Activated T-helper 17 cell treated with anti-CD3 and anti-CD28 coated beads, Interleukin-2, amount 50 U/mL, for 72 hours (primary cell): ENCODE measurements at places on chromosomes 5 and 9. TPM values are rescaled to one million over a fixed set of nuclear protein-coding genes. Genes with fewer than 3 reads are reported as not detected.

Gene ABITRAM
- total RNA-seq: 14.8 TPM

DNA sequence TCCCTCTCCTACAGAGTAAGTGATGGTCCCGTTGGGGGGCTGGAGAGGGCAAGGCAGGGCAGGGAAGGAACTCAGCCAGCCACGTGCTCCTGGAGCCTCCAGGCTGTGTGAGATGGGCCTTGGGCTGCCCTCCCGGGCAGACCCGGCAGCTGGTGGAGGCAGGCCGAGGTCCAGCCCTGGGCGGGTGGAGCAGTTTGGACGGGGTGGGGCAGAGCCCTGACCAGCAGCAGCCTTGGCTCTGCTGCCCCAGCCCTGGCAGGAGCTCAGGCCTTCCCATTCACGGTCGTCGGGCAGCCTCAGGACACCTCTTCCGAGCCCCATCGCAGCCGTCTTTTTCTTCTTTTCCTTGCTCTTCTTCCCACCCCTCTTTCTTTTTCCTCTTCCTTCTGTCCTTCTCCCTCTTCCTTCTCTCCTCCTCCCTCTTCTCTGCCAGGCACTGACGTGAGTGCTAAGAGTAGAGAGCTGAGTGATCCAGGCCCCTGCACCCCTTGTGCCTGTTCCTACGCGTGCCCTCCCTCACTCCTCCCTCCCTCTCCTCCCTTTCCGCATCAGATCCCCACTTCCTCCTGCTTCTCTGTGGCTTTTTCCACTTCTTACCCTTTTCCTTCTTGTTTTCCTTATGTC, 42.8 kb downstream of the AMBP start:
- ATAC-seq: no peak

- no peak for ATAC-seq
These were observed 364.4 kb downstream of the DNAH5 start for GRCh38 chr5:13580058-13580457.

DNA sequence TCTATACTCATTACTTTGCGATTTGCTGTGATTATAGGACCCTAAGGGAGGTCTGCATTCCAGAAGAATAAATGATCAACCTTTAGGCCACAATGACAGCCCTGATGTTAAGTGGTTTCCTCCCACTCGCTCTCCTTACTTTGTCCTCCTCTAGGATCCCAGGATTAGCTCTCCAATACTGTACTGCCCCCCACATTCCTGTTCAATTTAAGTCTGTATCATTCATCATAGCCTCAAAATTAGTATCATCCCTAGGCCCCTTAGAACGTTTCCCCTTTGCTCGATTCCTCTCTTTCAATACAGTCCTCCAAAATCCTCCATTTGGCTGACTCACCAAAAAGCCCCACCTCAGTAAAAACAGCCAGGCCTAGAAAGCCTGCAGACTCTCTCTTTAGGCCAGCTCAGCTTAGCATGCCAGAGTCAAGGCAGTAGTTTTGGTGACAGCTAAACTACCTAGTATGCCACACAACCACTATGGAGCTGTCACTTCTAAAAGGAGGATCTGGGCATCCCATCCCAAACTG, 24.4 kb downstream of the RNF145 start:
- ATAC-seq: peak; percentile 90

DNA sequence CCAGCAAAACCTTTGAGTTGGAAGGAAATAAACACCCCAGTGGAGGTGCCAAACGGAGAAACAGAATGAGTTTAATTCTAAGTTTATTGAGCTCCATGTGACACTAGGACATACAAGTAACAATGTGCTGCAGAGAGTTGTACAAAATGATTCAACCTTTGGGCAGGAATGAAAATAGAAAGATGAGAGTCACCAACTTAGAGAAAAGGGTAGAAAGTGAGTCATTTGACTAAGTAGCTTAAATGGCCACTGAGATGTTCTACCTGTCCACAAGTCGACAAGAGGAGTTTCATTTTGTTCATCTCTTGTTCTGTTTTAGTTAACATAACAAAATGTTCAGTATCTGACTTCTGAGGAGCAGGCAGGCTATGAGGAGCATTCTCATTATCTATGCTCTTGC, 284.7 kb downstream of the NR2F1-AS1 start:
- ATAC-seq: peak; percentile 49

- ATAC-seq: no peak
These were observed 22.0 kb downstream of the PDCD1LG2 start for GRCh38 chr9:5532306-5532705.

Gene NTNG2
- total RNA-seq: 2.2 TPM

GRCh38 chr5:125275725-125276090, 529.3 kb upstream of the ZNF608 start:
- no peak for ATAC-seq

DNA sequence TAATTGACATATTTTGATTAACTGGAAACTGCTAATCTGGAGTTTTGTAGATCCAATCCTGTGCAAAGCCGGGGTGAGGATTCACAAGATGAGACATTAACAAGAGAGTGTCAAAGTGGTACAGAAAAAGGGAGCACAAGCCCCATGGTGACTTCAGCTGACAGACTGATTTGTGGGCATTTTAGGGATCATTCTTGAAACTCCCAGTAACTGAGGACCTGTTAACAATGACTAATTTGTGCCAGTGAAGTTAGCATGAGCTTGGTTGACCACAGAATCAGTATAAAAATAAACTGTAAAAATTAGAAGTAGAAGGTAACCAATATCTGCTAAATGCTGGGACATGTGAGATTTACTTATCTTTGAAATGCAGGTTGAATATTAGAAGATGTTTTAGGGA, 1578.3 kb downstream of the EFNA5 start:
- ATAC-seq: no peak

DNA sequence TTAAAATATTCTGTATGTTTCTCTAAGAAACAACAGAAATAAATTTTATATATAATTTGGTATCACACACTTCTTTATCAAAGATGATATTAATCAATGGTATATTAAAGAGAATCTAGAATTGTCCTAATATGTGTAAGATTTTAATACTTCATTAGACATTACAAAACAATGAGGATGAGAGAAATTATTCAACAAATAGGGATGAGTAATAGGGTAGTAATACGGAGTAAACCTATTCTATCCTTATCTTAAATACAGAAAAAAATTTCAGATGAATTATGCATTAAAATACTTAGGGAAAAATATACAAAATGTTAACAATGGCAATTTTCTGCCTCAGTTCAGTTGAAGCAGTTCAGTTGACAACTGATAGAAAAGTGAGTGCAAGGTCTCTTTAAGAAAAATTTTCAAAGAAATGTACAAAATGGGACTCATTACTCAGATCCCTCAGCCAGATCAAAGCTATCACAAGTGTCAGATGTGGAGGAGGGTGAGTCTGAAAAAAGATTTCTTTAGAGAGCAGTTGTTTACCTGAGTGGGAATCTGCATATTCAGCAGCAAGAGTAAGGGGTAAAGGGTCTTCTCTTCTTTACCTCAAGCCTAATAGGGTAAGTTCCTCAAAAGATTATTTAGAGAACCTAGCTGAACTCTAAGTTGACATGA, 56.7 kb upstream of the GCNT4 start:
- no peak for ATAC-seq

Gene PCDHB11
- total RNA-seq: not detected
